NCI-H510A treated with DMSO at 0.1 percent for 48 hours (cell line): ENCODE measurements at places on chromosomes 7 and 10.
A peak's percentile ranks its signal among the peaks of the same experiment; 100 is the strongest.

- no peak for DNase-seq
These were observed 33.4 kb upstream of the FAM133B start for GRCh38 chr7:92623544-92623943.

- peak; percentile 66 for DNase-seq
These were observed 233.6 kb downstream of the SNX13 start for GRCh38 chr7:17706734-17707133.

GRCh38 chr7:8480527-8480926 is 47.1 kb downstream of the NXPH1 start:
- DNase-seq, result no peak

GRCh38 chr10:118523775-118524174 is 71.7 kb downstream of the PRLHR start:
- DNase-seq, result no peak

DNA sequence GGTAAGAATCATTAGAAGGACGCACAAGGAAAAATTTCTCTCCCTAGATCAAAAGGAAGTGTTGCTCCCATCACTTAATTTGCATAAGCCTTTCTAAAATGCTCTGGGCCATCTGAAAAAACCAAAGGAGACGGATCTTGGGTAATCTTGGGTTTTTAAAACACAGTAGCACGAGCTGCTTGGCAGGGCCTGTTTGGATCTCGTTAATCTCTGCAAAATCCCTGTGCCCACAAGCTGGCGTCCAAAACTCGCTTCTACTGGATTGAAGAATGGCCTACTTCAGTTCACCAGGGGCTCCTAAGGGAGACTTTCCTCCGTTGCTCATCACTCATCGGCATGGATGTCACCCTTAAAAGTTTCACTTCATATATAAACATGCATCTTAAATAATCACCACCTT is 128.6 kb downstream of the RNF216 start:
- no peak for DNase-seq

- DNase-seq, result no peak
These were observed 73.8 kb downstream of the PON1 start for GRCh38 chr7:95250571-95250970.

DNA sequence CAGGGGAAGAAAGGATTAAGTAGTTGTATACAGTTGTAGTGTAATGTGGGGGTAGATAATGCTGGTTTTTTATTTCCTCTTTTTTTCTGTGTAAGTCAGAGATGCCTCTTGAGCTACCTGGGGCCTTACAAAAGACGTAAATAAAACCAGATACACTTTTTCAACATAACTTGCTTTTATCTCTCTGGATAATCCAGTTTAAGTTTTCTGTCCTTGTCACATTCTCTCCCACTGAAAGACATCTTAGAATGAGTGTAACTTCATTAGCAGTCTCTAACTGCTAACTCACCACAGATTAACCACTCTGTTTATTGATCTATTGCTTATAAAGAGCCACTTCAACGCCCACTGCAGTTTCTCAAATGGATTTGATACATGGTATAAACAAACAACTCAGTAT is 64.1 kb upstream of the LRRN3 start:
- DNase-seq, result no peak

GRCh38 chr7:154906201-154906600 is 96.7 kb downstream of the PAXIP1 start:
- DNase-seq, result no peak

DNA sequence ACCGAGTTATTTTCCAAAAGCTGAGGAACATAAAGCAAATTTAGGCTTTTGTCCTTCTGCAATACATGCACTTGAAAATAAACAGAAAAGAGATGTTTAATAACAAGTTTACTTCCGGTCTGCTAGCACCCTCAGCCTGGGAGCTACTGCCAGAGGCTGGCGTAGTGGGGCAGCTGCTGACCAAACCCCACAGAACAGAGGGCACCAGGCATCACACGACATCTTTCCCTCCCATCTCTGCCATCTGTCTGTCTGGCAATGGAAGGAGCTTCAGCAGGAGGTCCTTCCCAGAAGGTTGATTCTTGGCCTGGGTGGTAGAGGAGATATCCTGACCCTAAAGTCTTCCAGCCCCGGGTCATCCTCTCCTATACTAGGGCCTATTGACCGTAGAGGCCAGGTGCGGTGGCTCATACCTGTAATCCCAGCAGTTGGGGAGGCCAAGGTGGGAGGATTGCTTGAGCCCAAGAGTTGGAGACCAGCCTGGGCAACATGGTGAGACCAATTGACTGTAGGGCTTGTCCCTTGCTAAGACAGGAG is 47.8 kb downstream of the CHST3 start:
- no peak for DNase-seq

GRCh38 chr10:49115015-49115795 is at the start of gene VSTM4:
TSS of gene VSTM4 (minus strand) at chr10:49115522. CDS start at chr10:49115485, 37 bp downstream.
- DNase-seq, result no peak

GRCh38 chr7:105854498-105854897 is 21.9 kb downstream of the ATXN7L1 start:
- no peak for DNase-seq

DNA sequence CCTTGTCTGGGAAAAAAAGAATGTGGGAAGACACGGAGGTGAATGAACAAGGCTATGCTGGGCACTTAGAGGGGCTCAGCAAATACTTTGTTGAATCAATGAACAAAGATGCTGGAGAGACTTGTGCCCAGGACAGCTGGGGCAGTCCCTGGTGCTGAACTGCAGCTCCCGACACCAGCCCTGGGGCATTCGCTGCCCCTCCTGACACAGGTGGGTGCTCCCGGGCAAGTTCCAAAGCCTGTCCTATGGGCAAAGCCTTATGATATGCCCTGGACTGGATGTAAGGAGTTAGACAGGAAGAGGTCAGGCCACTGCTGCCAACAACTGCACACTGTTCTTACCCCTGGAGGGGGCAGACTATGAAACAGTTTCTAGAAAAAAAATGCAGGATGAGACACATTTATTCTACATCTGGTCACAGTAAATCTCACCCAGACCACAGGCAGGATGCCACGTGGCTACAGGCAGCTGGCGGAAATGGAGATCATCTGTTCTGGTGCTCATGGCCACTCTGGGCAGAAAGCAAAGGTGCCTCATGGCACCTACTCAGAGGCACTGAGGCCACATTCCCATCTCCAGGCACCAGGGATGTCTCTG is 21.9 kb upstream of the FRAT2 start:
- no peak for DNase-seq

GRCh38 chr7:158824028-158824427 is 5.3 kb downstream of the ESYT2 start:
- no peak for DNase-seq

DNA sequence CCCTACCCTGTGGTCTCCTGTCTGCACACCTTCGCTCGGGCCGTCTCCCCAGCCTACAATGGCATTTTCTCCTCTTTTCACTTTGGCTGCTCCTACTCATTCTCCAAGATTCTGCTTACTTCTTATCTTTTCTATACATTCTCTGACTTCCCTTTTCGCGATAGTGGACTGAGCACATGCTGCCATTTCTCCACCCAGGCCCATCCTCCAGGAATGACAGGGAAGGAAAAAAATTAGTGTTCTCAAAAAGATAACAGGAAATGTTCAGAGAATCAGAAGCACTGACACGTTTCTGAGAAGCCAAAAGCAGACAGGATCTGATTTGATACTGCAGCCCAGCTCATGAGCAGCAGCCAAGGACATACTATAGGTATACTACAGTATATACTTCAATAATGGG is 6.4 kb upstream of the ANXA11 start:
- DNase-seq, result no peak

DNA sequence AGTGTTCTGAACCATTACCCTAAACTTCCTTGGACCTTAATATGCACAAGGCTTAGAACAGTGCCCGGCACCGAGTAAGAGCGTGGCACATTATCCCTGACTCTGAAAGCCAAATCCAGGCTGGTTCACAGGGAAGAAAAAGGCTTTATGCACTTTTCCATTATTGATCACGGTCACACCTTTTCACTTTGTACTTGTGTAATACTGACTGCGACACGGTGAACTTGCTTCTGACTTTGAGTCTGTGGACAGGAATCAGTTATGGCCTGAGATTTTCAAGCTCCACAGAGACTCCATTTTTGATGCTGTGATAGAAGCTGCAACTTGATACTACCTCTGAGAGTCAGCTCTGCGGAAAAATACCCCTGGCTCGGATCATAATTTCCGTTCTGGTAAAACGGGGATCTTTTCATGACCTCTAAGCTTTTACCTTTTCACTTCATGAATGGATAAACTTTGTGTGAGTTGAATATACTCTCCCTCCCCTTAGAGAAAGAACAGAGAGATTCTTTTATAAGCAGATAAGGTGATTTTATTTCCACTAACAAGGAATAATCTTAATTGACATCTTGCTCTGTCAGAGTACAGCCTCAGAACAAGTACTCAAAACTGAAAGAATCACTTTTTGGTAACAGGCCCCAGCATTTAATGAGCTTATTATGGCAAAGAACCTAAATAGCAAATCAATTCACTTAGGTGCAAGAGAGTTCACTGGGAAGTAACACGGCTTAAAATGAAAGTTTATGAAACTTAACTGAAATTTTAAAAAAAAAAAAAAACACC is 88.8 kb downstream of the ELMO1 start:
- DNase-seq, result peak; percentile 15

- DNase-seq, result no peak
These were observed 43.5 kb downstream of the FAM241B start for GRCh38 chr10:69673521-69673920.

- no peak for DNase-seq
These were observed 133.6 kb downstream of the CUBN start for GRCh38 chr10:16995867-16996529.

- DNase-seq, result no peak
These were observed 52.4 kb downstream of the PARP12 start for GRCh38 chr7:140010194-140010895.

GRCh38 chr10:102775201-102775934 is 31.6 kb downstream of the WBP1L start:
- no peak for DNase-seq

DNA sequence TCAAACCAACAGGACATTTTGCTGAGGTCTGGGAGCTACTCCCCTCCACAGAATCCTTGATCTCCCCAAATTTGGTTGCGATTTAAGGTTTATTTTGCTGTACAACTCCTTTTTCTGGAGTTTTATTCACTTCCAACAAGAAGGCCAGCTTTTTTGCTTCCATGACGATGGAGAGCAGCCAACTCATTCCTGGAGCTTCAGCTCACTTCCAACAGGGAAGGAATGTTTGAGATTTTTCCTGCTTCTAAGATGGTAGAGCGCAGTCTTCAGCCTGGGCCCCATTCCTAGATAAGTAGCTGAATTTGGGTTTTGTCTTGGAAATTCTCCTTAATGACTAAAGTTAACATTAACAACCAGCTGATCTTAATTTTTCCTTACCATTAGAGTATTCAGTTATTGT is 30.9 kb upstream of the CREB3L2 start:
- DNase-seq, result no peak

- no peak for DNase-seq
These were observed 9.3 kb downstream of the KCNIP2 start for GRCh38 chr10:101834341-101834740.

- no peak for DNase-seq
These were observed 45.5 kb downstream of the NOD1 start for GRCh38 chr7:30433082-30433481.
